ENCODE measurements at places on chromosomes 12 and 14.

- no peak for DNase-seq
Measured at GRCh38 chr12:31651893-31652521, 7.5 kb upstream of the ETFBKMT start.

DNA sequence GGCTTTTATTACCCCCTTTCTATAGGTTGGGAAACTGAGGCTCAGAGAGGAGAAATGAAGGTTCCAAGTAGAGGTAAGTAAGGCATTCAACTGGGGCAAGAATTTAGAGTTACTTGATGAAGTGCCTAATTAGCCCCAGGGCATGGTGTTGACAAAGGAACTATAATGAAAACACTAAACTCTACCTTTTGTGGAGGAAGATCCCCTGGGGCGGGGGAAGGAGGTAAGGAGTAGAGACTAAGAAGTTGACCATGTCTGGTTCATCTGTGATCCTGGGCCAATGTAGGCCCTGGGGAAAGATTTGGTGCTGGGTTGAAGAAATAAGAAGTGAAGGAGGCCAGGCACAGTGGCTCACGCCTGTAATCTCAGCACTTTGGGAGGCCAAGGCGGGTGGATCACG, 16.2 kb upstream of the COX6A1 start:
- DNase-seq: no peak

- no peak for DNase-seq
Measured at GRCh38 chr12:116074686-116075085, 202.8 kb downstream of the MED13L start.

GRCh38 chr14:90483571-90483974, 86.7 kb downstream of the CALM1 start:
- DNase-seq: peak; percentile 85

GRCh38 chr14:32507029-32507984, 178.2 kb downstream of the AKAP6 start:
- DNase-seq: no peak

GRCh38 chr12:570435-570920, 92.8 kb downstream of the NINJ2 start:
- no peak for DNase-seq

- DNase-seq: peak; percentile 71
Measured at GRCh38 chr12:47356129-47356700, 276.5 kb upstream of the AMIGO2 start.

DNA sequence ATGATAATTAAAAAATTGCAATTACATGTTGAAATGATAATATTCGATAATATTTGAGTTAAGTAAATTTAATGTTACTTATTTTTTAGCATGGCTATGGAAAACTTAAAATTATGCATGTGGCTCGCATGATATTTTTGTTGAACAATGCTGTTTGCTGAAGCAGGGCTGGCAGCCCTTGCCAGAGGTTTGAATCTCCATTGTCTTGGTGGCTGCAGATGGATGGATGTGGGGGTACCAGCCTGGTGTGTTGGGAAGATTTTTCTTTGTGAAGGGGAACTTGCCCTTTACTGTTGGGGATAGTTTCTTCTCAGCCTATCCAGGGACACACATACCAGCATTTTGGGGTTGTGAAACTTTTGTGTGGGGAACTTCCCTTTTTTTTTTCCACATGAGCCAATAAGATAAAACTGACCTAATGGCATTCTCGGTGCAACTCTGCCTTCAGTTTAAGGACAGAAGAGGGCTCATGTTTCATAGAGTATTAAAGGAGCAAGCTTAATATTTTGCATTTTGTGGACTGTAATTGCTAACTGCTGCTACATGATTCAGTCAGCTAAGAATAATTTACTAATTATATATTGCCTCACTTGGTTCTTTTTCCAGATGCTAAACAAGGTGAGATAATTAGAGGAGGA, 8.8 kb downstream of the RASSF3 start:
- DNase-seq: peak; percentile 96

DNA sequence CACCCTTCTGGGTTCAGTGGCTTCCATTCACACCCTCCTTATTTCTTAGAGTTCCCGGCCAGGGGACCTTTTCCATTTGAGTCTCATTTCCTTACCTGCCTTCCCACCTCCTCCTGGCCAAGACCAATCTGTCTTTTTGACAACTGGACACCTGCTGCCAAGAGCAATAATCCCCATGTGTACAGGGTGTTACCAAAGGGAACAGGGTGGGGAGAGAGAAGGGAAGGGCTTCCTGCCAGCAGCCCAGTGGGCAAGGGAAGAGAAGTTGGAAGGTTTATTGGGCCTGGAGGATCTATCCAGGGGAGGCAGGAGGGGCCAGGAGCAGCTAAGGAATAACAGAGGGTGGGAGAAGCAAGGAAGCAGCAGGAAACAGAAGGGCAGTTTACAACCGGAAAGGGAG, 346.2 kb downstream of the C12orf75 start:
- no peak for DNase-seq

DNA sequence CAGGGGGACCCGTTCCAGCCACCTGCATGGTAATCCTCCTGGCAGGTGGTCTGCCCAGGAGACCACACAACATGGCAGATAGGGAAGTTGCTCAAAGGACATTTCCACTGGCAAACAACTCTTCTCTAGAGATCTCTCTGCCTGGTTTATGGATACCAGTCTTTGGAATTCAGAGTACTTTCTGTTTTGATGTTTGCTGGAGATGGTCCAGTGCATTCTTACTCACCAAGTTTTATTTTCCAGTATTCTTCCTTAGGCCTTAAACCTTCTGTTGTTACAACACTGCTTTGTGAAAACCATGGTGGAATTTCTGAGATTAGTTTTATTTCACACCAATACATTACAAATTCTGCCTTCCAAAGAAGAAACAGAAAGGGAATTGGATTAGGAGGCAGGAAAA, 428.3 kb downstream of the FUT8 start:
- no peak for DNase-seq

DNA sequence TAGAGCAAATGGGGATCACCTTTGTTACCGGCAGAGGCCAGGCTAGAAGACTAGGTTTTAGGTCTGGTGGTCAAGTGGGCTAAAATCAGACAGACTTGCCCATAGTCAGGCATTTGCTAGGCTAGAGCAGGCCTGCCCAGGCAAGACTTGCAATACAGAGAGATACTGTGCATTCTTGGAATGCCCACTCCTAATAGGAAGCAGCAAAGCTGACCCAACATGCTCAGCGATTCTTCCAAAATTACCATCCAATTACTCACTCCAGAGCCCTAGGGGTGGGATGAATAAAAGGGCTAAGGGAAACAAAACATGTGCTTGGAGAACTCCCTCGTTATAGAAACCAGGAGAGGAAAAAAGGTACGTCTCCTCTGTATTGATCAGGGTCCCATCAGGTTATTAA, 187.8 kb upstream of the AMIGO2 start:
- no peak for DNase-seq

GRCh38 chr12:12663644-12664294, 32.2 kb downstream of the GPR19 start:
- no peak for DNase-seq

GRCh38 chr12:28936221-28936620, 212.9 kb upstream of the FAR2 start:
- peak; percentile 17 for DNase-seq

DNA sequence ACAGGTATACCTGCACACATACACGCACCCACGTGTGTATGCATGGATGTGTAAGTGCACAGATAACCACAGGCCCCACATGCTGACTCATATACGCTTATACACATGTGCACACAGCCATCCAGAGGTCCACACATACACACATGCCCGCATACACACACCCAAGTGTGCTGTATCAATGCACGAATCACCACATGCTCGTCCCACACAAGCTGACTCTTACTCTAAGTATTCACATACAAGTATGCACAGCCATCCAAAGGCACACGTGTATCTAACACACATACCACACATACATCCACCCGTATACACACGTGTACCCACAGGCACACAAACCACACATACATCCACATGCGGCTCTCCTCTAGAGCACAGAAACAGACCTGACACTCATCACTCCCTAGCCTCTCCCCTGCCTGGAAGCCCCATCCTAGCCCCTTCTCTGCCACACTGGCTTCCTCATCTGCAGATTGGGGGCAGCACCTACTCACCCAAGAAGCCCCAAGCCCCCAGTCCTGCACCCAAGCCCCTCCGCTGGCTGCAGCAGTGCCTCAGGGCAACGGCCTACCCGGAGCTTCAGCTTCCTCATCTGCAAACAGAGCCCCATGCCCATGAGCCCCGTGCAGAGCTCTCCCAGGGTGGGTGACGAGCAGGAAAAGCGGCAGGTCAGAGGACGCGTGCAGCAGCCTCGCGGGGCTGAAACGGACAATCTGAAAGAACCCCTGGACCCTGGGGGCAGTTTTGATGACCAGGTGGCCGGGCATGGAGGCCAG, 105.4 kb downstream of the NCOR2 start:
- DNase-seq: no peak

GRCh38 chr14:70121521-70121920, 67.2 kb downstream of the SLC8A3 start:
- DNase-seq: no peak

DNA sequence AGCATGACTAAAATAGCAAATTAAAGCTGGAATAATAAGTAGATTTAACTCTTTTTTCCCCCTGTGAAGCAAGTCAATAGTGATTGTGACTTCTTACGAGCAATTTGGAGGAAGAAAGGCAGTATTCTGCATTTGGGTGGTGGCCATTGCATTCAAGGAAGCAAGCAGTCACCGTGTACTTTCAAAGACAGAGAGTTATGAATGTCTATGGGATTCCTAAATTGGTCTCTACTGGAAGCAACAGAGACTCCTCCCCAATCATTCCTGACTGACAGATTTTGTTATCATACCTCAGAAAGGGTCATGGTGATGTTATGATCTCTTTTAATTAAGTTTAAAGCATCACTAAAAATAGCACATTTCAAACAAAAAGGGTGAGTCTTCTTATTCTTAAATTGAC, 287.2 kb upstream of the KITLG start:
- no peak for DNase-seq

- no peak for DNase-seq
Measured at GRCh38 chr12:30395190-30395589, 300.5 kb downstream of the IPO8 start.

DNA sequence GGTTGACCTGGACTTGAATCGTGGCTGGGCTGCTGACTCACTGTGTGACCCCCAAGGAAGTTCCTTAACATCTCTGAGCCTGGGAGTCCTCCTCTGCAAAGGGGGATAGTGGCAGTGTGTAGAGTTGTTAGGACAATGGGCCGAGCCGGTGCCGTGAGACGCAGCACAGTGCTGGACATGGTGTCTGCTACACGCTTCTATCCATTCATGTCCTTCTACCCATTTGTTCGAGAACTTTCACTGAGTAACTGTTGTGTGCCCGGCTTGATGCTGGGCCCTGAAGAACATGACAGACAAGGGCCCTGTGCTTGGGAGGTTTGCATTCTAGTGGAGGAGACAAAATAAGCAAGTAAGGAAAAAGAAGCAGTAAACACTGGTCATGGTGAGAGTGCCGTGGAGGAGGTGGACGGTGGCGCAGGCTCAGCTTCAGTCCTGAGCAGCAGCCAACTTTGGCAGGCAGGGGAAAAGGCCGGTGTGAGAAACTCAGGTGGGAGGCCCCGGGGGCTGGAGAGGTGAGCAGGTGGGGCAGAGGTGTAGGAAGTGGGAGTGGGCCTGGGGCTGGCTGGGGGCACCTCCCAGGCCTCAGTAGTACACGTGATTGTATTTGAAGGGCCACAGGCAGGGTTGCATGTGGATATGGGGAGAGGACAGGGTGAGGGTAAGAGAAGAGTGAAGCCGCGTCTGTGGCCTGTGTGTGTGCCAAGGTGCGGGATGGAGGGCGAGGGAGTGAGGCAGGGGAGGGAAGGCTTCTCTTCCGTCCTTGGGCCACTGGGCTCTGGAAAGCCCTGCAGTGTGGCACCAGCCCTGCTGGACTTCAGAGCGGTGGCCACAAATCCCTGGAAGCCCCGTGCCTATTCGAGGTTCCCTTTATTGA, 13.8 kb downstream of the VASH1 start:
- no peak for DNase-seq

- no peak for DNase-seq
Measured at GRCh38 chr12:65205886-65206285, 36.5 kb downstream of the LEMD3 start.

DNA sequence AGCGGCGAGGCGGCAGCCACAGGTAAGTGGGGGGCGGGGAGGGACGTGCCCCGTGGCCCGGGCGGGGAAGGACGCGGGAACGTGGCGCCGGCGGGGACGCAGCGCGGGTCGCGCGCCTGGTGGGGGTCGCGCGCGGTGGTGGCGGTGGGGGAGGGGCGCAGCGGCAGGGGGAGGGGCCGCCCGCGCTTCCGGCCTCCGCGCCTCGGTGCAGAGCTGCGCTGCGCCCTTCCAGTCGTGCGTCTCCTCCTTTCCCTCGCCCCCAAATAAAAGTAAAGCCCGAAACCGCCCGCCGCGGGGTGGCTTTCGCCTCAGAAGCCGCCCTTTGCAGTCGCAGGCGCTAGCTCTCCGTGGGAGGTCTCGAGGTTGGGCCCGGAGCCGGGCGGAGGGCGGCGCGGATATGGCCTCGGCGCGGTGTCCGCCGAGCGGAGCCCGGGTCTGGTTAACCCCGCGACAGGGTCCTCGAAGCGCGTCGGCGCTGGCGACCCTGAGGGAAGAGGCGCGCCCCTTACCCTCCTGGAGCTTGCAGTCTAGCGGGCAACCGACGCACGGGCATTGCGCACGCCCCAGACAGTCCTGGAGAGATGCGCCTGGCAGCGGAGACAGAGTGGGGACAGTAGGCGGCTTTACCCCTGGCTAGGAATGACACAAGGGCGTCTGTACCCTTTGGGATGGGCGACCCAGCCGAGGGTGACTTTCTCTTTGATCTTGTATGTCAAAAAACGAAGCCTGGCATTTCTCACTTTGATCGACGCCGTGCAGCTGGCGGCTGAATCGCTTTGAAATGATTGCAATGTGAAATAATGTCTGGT, 589 bp downstream of the ATF1 start:
- peak; percentile 71 for DNase-seq

- no peak for DNase-seq
Measured at GRCh38 chr12:38911611-38912010, 6.2 kb upstream of the CPNE8 start.

- DNase-seq: no peak
Measured at GRCh38 chr12:104154806-104155205, 16.8 kb upstream of the NFYB start.

GRCh38 chr12:6278439-6279255, 31.8 kb upstream of the PLEKHG6 start:
- peak; percentile 4 for DNase-seq

DNA sequence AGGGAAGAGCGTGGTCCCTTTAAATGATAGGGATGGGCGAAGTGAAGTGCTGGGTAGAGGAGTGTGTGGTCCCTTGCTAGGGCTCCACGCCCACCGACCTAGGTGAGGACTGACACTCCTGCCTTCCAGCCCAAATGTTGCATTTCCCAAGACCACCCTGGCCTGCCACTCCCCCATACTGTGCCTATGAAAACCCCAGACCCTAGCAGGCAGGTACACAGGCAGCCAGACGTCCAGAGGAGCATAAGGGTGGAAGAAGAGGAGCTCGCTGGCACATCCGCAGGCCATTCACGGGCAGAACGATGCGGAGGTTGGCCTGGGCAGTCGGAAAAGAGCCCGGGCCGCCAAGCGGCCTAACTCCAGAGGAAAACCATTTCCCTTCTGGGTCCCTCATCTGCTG, 817 bp upstream of the IPO8 start:
- no peak for DNase-seq
